Esophagus muscularis mucosa (tissue), 4 donors: ENCODE measurements at places on chromosomes 12 and 14. TPM values are rescaled to one million over a fixed set of nuclear protein-coding genes. Genes with fewer than 3 reads are reported as not detected.

The B4GALNT3 gene
- total RNA-seq: under 0.01 TPM

The IL31 gene
- total RNA-seq: not detected

The PMCH gene
- not detected for total RNA-seq

The ADGRD1 gene
- total RNA-seq: 28.2 TPM

The SIX6 gene
- not detected for total RNA-seq

The PIANP gene
- 1.8 TPM for total RNA-seq

- H3K36me3 ChIP-seq: no peaks in the 10 kb centered on the region
- no peaks in the 10 kb centered on the region for H3K27me3 ChIP-seq
- H3K27ac ChIP-seq: no peak overlapping the region
- no peak for DNase-seq
- peaks cover 8% of the 10 kb centered on the region for H3K4me1 ChIP-seq
Observed at GRCh38 chr14:58979325-58979724, 209.1 kb upstream of the DAAM1 start.

DNA sequence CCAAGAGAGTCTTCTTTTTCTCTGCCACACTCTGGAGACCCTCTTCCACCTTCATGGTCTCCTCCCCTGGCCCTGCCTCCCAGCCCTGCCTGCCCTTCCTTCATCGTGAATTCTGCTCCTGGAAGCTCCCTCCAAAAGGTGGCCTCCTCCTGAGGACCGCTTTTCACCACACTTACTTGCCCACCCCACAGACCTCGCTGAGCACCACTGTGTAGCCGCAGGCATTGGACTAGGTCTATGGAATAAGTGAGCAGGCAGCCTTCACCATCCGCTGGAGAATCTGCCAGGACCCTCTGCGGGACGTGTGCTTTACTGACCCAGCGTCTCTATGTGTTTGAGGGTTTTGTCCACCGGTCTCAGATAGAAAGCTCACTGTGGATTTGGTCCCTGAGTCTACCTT is 9.7 kb upstream of the KRT5 start:
- no peak overlapping the region for H3K27ac ChIP-seq
- no peak for DNase-seq
- H3K27me3 ChIP-seq: no peaks in the 10 kb centered on the region
- no peaks in the 10 kb centered on the region for H3K4me1 ChIP-seq
- H3K36me3 ChIP-seq: no peaks in the 10 kb centered on the region
- no peak overlapping the region for H3K4me3 ChIP-seq

DNA sequence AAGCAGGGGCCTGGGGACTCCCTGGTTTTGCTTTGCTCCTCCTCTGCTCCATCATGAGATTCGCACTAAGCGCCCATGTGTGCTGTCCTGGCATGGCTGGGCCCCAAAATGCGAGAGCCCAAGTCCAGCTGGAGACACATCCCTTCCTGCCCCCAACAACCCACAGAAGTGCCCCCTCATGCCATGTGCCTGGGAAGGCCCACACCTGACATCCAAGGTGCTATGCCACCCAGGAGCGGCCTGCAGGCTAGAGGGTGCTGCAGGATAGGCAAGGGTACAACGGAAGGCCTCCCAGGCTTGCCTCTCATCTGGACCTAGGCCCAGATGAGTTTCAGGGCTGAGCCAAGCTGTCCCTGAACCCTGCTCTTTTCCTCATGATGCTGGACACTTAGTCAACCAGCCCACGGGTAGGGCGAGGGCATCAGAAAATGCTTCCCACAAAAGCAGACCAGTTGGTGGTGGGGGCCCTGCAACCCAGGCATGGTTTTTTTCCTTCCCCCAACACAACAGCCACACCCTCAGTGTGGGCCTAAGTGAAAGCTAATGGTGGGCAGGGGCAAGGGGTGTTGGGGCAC is 13.2 kb upstream of the KRT80 start:
- DNase-seq: no peak
- H3K36me3 ChIP-seq: no peaks in the 10 kb centered on the region
- H3K4me3 ChIP-seq: no peak overlapping the region
- H3K27me3 ChIP-seq: no peaks in the 10 kb centered on the region
- H3K27ac ChIP-seq: no peak overlapping the region
- H3K4me1 ChIP-seq: peaks cover 29% of the 10 kb centered on the region

GRCh38 chr12:112973011-112973735 is 5.1 kb upstream of the OAS2 start:
- peaks cover 11% of the 10 kb centered on the region for H3K36me3 ChIP-seq
- H3K4me3 ChIP-seq: no peak overlapping the region
- H3K27ac ChIP-seq: no peak overlapping the region
- H3K27me3 ChIP-seq: no peaks in the 10 kb centered on the region
- no peak for DNase-seq
- peaks cover 9% of the 10 kb centered on the region for H3K4me1 ChIP-seq

DNA sequence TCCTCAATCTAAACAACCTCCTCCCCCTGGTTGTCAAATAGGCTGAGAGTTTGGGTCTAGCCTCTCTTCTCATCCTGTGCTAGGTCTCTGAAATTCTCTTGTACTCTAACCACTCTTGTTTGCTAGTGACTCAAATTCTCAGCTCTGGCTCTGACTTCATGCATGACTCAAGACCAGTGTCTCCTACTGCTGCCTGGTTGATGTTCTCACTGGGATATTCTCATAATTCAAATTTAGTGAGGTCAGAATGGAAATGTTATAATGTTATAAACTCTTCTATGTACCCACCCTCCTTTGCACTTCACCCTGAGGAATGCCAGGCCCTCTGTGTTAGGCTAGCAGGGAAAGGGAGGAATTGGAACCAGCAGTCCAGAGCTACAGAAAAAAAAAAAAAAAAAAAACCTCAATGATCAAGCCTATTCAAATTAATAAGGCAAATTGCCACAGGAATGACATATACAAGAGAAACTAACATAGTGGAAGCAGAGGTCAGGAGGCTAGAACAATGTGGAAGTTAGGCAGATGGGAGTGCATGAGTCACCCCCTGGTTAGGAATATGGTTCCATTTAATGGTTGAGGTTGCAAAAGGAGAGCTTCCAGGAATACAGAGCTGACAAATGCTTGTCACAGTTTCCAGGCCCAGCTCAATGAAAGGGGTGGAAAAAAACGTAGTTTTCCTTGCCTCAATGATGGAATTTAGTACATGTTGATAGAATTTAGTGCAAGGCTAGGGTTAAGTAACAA is 459.5 kb downstream of the RMST start:
- peak overlapping the region; percentile 39 for H3K27ac ChIP-seq
- no peaks in the 10 kb centered on the region for H3K36me3 ChIP-seq
- H3K4me1 ChIP-seq: no peaks in the 10 kb centered on the region
- DNase-seq: no peak
- no peaks in the 10 kb centered on the region for H3K27me3 ChIP-seq
- no peak overlapping the region for H3K4me3 ChIP-seq

- H3K36me3 ChIP-seq: no peaks in the 10 kb centered on the region
- H3K4me3 ChIP-seq: no peak overlapping the region
- H3K27me3 ChIP-seq: no peaks in the 10 kb centered on the region
- H3K4me1 ChIP-seq: no peaks in the 10 kb centered on the region
Observed at GRCh38 chr12:5548152-5548943, 116.4 kb downstream of the NTF3 start.

- no peaks in the 10 kb centered on the region for H3K36me3 ChIP-seq
- H3K27me3 ChIP-seq: no peaks in the 10 kb centered on the region
- no peak for DNase-seq
- peak overlapping the region; percentile 97 for H3K4me3 ChIP-seq
- peaks cover 45% of the 10 kb centered on the region for H3K4me1 ChIP-seq
- peak overlapping the region; percentile 99 for H3K27ac ChIP-seq
Observed at GRCh38 chr12:100141998-100142850, 450 bp downstream of the BLTP3B start.

DNA sequence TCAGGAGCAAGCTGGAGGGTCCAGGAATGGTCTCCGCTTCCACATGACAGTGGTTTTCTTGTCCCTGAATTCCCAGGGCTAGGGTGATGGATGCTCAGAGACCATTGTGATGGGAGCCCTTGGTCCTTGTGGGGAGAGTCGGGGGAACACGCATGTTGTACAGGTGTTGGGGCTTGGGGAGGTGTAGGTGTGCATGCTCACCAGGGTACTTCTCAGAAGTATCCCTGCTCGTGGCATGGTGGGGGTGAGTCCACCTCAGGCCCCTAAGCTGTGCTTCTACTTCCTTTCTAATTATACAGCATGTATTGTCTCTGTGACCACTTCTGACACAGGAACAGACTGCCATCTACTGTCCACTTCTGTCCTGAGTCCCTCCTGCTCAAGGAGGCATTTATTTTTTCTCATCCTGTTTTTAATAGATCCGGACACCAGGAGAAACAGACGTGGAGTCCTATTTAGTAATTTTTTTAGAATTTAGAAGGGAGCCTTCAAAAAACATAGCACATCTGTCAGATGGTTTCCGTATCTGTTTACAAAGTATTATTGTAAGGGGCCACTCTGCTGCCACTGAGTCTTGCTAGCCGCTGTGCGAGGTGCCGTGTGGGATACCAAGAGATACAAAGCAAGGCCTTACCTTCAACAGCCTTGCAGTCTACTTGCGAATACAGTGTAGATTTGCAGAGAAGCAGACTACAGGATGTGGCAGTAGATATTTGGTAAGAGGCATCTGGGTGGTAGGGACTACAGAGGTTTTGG is 10.5 kb downstream of the NTF3 start:
- no peaks in the 10 kb centered on the region for H3K4me1 ChIP-seq
- H3K4me3 ChIP-seq: no peak overlapping the region
- no peak overlapping the region for H3K27ac ChIP-seq
- H3K27me3 ChIP-seq: no peaks in the 10 kb centered on the region

DNA sequence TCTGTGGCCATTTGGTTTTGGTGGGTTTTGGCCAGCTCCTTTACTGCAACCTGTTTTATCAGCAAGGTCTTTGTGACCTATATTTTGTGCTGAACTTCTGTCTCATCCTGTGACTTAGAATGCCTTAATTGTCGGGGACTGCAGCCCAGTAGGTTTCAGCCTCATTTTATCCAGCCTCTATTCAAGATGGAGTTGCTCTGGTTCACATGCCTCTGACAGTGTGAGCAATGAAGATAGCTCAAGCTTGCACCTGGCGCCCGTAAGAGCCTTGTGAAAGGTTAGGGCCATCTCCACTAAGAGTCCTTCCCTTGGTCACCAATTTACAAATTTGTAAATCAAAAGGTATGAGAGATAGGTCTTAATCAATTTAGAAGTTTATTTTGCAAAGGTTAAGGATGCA is 19.4 kb downstream of the SLCO1B3 start:
- DNase-seq: no peak
- H3K36me3 ChIP-seq: no peaks in the 10 kb centered on the region
- H3K27ac ChIP-seq: no peak overlapping the region
- no peaks in the 10 kb centered on the region for H3K27me3 ChIP-seq
- no peaks in the 10 kb centered on the region for H3K4me1 ChIP-seq
- H3K4me3 ChIP-seq: no peak overlapping the region

DNA sequence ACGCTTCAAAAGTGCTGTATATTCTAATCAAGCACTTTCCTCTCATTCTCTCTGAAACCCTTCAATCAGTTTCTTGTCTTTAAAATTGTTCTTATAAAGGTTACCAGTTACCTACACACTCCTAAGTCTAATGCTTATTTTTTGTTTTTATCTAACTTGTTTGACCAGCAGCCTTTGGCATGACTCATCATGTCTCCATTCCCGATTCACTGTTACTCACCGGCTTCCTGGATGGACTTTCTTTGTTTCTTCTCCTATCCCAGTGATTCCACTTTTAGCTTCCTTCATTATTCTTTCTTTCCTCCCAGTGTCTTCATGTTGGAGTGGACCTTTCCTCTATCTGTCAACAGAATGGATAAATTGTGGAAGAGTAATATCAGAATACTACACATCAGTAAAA is 368.6 kb upstream of the CCDC196 start:
- H3K27ac ChIP-seq: no peak overlapping the region
- no peak for DNase-seq
- H3K27me3 ChIP-seq: no peaks in the 10 kb centered on the region

- no peaks in the 10 kb centered on the region for H3K27me3 ChIP-seq
- H3K36me3 ChIP-seq: no peaks in the 10 kb centered on the region
- H3K4me3 ChIP-seq: no peak overlapping the region
- no peak overlapping the region for H3K27ac ChIP-seq
- no peak for DNase-seq
- peaks cover 25% of the 10 kb centered on the region for H3K4me1 ChIP-seq
Observed at GRCh38 chr12:67469666-67470065, 178.9 kb upstream of the DYRK2 start.

- H3K27ac ChIP-seq: no peak overlapping the region
- no peaks in the 10 kb centered on the region for H3K27me3 ChIP-seq
- no peak overlapping the region for H3K4me3 ChIP-seq
- H3K36me3 ChIP-seq: no peaks in the 10 kb centered on the region
- DNase-seq: no peak
Observed at GRCh38 chr12:12538535-12538934, 24.1 kb downstream of the DUSP16 start.

GRCh38 chr12:10721651-10722501 is 1.2 kb downstream of the YBX3 start:
- no peaks in the 10 kb centered on the region for H3K36me3 ChIP-seq
- no peaks in the 10 kb centered on the region for H3K27me3 ChIP-seq
- peaks cover 58% of the 10 kb centered on the region for H3K4me1 ChIP-seq
- H3K4me3 ChIP-seq: peak overlapping the region; percentile 97
- peak; percentile 99 for DNase-seq

GRCh38 chr12:128323145-128323920 is 56.4 kb downstream of the TMEM132C start:
- H3K4me1 ChIP-seq: no peaks in the 10 kb centered on the region
- no peak overlapping the region for H3K27ac ChIP-seq
- no peak for DNase-seq
- no peak overlapping the region for H3K4me3 ChIP-seq
- no peaks in the 10 kb centered on the region for H3K36me3 ChIP-seq

- H3K27ac ChIP-seq: no peak overlapping the region
- H3K4me3 ChIP-seq: no peak overlapping the region
- peaks cover 70% of the 10 kb centered on the region for H3K36me3 ChIP-seq
- no peaks in the 10 kb centered on the region for H3K27me3 ChIP-seq
- H3K4me1 ChIP-seq: no peaks in the 10 kb centered on the region
Observed at GRCh38 chr12:132067182-132067581, 76.9 kb downstream of the DDX51 start.
